ENCODE measurements at places on chromosomes 12 and 14. TPM values are rescaled to one million over a fixed set of nuclear protein-coding genes. Genes with fewer than 3 reads are reported as not detected.

RASSF9 gene
- 0.07 TPM for total RNA-seq

PIK3C2G gene
- 0.10 TPM for total RNA-seq

DNA sequence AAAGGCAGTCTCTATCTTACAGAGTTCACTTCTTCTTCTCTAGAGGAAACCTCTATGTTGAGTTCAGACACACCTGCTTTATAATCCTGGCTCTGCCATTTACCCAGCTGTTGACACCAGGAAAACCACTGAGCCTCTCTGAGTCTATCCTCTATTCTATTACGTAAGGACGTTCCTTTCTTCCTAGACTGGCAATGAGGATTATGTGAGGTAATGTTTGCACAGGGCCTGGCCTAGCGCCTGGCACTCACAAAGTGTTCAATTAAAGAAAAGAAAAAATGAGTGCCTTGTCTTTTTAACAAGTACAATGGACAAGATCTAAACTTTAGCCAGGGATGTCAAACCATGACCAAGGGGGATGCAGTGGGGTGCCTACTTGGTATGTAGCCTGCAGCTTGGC is 641.9 kb upstream of the TBX3 start:
- DNase-seq, result no peak

BCL11B gene
- total RNA-seq, result not detected

DNA sequence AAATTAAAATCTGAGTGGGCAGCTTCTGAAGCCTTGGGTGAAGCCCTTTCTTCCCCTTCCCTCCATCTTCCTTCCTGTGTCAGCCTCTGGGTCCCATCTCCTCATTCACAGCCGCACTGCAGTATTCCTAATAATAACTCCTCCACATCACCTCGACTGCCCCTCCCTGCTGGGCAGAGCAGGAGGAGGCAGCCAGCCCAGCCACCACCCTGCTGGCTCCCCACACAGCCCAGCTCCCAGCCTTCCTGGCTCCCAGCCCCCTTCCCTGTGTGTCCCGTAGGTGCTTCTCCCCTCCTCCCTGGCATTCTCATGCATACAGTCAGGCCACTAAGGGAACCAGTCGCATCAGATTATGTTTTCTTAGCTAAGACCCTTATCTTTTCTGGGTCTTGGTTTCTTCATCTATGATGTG is 3.7 kb downstream of the IFFO1 start:
- DNase-seq, result no peak

TIGAR gene
- 22.0 TPM for total RNA-seq

OTX2 gene
- total RNA-seq, result not detected

- DNase-seq, result no peak
Measured at GRCh38 chr12:65067383-65067782, 53.7 kb downstream of the WIF1 start.

- DNase-seq, result no peak
Measured at GRCh38 chr12:79409562-79409961, 281.2 kb downstream of the PAWR start.

DNA sequence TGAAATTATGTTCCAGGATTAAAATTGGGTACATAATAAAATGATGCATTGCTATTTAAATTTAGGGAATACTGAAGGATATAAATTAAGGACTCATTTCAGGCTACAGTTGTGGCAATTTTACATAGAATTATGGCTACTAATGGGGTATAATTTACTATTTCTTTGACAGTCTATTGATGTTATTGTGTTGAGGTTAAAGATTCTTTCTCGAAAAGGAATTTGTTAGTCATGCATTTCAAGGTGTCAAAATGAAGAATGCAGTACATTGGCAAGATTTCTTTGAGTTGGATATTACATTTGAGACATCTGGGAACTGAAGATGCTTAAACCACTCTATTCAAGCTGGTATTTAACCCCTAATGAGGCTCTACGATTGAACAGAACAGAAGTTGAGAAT is 28.3 kb downstream of the SLC5A8 start:
- no peak for DNase-seq

GRCh38 chr12:45907955-45908354 is 82.4 kb downstream of the SCAF11 start:
- DNase-seq, result no peak

WNT5B gene
- total RNA-seq, result 3.3 TPM

DNA sequence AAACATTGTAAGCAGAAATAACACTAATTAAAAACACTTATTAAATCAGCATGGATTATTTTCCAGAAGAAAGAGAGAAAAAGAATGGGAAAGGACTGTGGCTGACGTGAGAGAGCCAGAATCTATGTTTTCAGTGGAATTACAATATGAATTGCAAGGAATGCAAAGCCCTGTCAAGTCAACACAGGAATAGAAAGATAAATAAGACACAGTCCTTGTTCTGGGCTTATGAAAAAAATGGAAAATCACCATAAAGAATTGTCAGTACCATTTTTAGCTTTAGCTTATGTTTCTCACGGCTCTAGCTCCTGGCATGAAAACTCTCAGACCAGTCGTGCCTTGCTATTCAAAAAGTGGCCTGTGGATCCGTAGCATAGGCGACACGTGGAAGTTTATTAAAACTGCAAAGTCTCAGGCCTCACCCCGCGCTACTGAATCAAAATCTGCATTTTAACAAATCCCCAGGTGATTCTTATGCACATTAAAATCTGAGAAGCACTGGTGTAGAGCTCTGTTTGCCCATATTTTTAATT is 549.1 kb downstream of the RPS29 start:
- no peak for DNase-seq

GRCh38 chr12:24921251-24922038 is 27.5 kb downstream of the BCAT1 start:
- no peak for DNase-seq

PPFIA2 gene
- total RNA-seq, result not detected

DNA sequence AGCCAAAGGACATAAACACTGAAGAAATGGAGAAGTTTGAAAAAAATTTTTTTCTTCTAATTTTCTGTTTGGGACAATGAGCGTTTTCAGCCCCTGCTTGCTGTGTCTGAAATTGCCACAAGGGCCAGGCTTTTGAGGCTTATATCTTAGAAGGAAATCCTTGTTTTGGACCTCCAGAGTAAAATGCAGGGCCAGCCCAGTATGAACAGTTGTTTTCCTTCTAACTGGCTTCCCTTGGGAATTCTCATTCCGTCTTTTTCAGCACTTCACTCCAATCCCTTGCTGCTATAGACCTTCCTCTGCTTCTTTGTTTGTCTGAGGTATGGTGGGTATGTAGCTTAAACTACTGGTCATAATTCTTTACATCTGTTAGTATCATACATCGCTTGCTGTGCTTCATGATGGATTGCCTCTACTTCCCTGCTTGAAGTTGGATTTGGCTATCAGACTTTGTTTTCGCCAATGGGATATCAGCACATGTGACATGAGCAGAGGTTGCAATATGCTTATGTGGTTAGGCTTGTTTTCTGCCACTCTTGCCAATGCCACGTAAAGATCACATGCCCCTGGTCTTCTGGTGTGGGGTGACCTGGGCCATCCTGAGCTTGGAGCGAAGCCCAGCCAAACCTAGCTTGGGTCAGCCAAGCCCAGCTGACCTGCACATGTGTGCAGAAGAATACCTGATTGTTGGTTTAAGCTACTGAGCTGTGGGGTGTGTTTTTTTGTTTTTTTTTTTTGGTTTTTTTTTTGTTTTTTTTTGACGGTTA is 64.7 kb downstream of the AVPR1A start:
- DNase-seq, result no peak

GRCh38 chr12:90741611-90742010 is 213.4 kb downstream of the CCER1 start:
- DNase-seq, result no peak

- DNase-seq, result no peak
Measured at GRCh38 chr14:68369281-68370056, 423.4 kb downstream of the ZFP36L1 start.

GRCh38 chr12:31274520-31275300 is 51.2 kb downstream of the SINHCAF start:
- DNase-seq, result no peak

GRCh38 chr14:35565871-35566464 is 32.0 kb downstream of the INSM2 start:
- no peak for DNase-seq

- DNase-seq, result no peak
Measured at GRCh38 chr14:94464290-94464689, 11.7 kb upstream of the SERPINA11 start.

GRCh38 chr12:131561051-131561450 is 149.8 kb upstream of the SFSWAP start:
- DNase-seq, result no peak

DNA sequence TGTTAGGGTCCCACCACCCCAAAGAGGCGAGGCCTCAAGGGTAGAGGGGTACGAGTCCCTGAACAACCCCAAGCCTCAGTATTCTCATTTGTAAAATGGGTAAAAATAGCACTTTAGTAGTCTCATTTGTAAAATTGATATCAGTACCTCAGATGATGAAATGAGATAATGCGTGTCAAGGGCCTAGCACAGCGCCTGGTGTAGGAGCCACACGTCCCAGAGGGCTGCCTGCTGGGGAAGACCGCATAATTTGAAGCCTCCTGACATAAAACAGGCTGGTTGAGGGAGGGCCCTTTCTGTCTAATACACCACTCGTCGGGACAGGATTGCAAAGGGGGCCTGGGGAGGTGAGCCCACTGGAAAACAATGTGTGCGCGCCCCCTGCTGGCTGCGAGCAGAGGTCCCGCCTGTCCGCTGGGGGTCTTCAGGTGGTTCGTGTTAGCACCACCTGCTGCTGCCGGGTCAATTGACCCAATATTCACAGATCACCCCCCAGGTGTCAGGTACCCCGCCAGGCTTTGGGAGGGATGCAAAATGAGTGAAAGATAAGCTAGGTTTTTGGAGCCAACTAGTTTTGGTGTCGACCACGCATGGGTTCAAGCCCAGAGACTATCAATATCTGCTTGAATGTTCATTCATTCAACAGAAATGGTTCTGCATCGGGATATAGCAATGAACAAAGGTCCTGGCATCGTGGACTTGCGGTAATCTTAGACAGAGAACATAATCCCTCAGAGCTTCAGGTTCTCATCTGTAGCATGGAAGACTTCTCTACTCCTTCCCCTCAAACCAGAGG is 24.7 kb upstream of the IRF2BPL start:
- DNase-seq, result peak; percentile 48

LYZ gene
- total RNA-seq, result not detected

DNA sequence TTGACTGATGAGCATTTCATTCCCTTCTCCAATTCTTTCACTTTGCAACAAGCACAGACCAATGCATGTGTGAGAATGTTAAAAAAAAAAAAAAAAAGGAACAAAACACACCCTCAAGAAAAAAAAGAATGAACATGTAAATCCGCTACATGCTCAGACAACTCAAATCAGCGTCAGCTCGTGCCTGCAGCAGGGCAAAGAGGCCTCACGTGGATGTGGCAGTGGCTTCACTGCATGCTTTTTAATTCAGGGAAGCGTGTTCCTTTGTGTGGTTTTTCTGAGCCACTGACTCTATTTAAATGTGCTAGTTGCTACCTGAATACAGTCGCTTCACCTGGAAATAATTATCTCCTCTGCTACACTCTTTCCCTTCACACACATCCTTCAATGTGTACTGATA is 55.1 kb downstream of the PPP1R36 start:
- DNase-seq, result no peak

DHRS2 gene
- 0.84 TPM for total RNA-seq

DNA sequence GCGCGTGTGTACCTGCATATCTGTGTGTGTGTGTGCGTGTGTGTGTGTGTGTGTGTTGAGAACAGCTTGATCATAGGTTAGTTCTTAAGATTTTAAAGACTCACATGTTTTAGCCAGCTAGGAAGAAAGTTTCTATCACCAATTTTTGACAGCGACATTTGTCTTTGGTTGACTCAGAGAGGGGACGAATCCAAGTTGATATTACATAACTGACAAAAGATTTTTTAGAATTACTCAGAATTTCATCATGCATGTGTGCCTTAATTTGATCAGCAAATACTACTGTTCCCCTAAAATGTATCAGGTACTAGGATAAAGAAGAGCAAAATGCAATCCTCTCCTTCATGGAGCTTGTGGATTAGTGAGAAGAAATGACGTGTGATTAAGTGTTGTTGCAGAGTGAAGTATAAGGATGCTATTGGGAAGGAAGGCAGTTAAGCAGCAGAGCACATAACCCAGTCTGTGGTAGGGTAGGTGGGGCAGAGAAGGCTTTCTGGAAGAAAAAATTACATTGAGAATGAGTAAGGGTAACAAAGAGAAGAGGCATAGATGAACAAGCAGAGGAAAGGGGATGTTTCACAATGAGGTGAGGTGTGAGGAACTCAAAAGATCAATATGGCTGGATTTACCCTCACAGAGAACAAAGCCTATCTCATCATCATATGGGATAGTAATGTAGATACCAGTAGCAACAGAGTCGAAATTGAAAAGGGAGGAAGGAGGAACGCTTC is 77.5 kb downstream of the ELK3 start:
- peak; percentile 5 for DNase-seq

GRCh38 chr12:122022393-122023338 is 982 bp downstream of the BCL7A start:
- DNase-seq, result no peak

MYH6 gene
- not detected for total RNA-seq

- peak; percentile 68 for DNase-seq
Measured at GRCh38 chr14:52110441-52111086, 41.7 kb upstream of the NID2 start.

DNA sequence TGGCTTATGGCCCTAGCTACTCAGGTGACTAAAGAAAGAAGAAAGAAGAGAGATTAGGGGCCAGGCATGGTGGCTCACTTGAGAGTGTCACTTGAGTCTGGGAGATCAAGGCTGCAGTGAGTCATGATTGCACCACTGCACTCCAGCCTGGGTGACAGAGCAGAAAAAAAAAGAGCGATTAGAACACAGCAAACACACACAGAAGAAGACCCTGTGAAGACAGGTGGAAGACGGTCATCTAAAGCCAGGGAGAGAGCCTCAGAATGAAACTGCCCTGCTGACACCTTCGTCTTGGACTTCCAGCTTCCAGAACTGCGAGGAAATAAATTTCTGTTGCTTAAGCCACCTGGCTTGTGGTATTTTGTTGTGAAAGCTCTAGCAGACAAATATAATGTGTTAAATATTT is 17.5 kb upstream of the PPP1CC start:
- DNase-seq, result no peak

NKX2-1 gene
- not detected for total RNA-seq

FKBP3 gene
- 131 TPM for total RNA-seq

DNA sequence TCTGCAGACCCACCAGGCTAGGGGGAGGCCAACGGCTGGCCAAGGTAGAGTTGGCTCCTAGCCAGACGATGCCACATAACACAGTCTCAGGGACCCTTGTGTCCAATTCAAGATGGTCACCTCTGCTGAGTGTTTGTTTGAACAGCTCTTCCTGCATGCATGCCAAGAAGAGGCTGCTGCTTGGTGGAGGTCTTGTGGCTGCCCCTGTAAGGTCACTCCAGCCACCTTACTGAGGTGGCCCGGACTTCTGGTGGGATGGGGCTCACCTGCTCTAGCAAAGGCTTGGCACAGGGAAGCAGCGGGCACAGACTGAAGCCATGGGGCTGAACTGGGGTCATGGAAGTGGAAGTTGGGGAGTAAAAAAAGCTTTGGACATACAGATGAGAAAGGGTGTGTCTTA is 210.3 kb downstream of the GLT1D1 start:
- no peak for DNase-seq

GRCh38 chr12:46831335-46832129 is 5.7 kb upstream of the SLC38A4 start:
- DNase-seq, result no peak

GRCh38 chr14:69260190-69260860 is 367 bp downstream of the GALNT16 start:
- no peak for DNase-seq

Data from NCI-H460 (cell line).